ENCODE measurements at places on chromosomes 3 and 15.

GRCh38 chr3:153269730-153270129, 107.7 kb downstream of the RAP2B start:
- DNase-seq: no peak

DNA sequence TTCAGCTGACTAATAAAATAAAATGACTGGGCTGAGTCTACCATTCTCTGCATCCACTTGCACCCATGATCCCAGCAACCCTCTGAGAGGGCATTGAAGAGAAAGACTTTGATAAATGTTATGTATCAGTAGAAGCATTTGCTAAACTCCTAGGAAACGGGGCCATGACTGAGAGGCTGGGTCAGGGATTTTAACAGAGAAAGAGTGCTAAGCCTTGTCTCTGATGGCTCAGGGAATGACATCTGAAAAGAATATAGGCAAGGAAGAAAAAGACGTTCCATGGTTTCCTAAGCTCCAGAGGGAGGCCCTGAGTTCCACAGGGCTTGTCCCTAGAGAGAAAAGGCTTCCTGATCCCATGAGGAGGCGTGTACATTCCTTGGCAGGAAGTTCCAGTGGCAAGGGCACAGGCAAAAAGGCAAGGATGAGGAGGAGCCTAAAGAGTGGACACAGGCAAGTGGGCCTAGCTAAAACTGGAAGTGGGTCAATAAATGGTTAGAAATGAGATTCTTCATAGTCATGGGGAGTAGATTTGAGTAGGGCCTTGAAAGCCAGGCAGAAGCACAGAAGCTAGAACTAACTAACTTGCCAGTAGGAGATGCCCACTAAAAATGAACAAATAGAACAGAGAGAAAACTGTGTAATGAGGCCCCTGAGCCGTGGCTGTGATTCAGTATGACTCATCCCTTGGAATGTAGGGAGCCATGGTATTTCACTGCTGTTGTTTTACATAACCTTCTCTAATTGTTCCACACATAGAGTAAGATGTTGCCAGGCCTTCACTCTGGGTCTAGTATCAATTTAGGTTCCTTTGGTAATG, 44.9 kb upstream of the MANF start:
- DNase-seq: no peak

GRCh38 chr3:140510303-140510861, 167.5 kb upstream of the TRIM42 start:
- no peak for DNase-seq

DNA sequence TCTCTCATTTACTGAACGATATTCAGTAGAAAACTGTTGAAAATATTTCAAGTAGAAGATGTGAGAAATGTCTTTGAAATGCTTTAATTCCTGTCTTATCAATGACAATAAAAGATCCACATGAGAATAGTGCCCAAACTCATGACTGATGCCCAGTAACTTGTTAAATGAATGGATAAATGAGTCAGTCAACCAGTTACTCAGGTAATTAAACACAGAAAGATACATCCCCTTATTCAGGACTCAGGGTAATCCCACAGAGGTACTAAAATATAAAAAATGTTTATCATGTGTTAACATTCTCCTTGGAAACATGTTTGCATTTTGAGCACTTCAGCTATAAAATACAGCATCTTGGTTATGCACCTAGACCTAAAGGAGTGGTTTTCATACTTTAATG, 169.5 kb downstream of the MBNL1 start:
- no peak for DNase-seq

DNA sequence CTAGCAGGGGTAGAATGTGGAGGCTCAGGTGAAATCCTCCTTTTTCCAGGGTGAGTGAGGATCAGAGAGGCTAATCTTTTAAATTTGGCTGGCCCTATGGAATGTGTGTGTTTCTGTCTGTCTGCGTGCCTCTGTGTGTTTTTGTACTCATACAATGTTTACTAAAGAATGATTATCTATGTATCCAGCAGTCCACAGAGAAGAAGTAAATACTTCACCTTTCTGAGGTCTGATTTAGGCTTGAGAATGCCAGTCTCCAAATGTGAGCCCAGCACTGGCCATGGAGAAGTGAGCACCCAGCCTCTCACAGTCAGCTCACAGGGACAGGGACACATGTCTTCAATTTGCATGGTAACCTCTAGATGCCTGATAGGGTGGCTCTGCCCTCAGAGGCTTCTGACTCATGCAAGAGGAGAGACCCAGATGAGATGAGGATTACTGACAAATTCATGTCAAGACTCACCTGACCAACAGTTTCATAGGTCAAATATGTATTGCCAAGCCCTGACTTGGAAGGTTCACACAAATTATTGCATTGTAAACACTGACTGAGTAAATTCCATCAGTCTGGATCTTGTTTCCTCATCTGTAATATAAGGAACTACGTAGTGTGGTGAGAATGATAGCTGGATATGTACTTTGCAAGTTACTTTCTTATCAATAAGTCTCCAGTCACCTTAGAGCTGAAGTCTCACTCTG, 31.0 kb downstream of the ENTPD3 start:
- no peak for DNase-seq

DNA sequence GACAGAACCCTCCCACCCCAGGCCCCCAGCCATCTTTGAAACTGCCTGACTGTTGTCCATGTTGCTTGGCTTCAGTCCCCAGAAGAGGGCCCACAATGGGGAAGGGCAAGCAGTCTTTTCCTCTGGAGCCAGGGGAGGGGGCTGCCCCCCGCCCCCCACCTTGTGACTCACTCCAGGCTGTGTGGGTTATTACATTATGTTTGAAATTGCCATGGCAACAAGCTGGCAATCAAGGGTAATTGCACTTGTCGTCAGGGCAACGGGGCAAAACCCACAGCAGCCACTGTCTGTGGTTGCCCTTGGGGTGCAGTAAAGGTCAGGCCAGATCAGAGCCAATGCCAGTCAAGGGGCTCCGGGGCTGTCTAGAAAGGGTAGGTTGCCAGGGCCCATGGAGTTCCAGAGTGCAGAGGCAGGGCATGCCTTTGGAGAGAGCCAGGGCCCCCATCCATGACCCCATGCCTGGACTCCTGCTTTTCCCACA, 3.1 kb upstream of the CAMKV start:
- DNase-seq: no peak

- DNase-seq: no peak
Observed at GRCh38 chr15:98420837-98421236, 227.5 kb upstream of the IGF1R start.

GRCh38 chr15:65916664-65917406, 47.5 kb downstream of the RAB11A start:
- peak; percentile 57 for DNase-seq

GRCh38 chr3:25604107-25604805, 60.5 kb downstream of the TOP2B start:
- DNase-seq: no peak

- DNase-seq: no peak
Observed at GRCh38 chr3:52364322-52365035, 48.4 kb downstream of the DNAH1 start.

DNA sequence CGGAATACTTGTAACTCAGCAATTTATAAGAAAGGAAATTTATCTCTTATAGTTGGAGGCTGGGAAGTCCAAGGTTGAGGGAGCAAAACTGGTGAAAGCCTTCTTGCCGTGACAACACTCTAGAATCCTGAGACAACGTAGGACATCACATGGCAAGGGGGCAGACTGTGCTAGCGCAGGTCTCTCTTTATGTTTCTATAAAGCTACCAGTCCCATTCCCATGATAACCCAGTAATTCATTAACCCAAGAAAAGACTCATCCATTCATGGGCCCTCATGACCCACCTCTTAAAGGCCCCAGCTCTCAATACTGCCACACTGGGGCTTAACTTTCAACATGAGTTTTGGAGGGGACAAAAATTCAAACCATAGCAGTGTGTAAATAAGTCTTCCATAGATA, 260.2 kb downstream of the ZBTB20 start:
- no peak for DNase-seq

DNA sequence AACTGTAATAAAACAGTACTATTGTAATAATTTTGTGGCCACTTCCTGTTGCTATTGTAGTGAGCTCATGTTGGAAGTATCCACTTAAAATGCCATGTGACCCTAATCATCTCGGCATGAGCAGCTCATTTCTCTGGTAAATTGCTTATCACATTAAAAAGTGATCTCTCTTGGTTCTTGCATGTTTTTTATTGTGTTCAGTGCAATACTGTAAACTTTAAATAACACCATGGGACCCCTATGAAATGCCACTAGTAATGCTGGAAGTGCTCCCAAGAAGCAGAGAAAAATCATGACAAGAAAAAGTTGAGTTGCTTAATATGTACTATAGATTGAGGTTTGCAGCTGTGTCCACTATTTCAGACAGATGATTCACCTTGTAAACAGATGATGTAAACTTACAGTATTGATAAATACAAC, 45.6 kb downstream of the NMD3 start:
- no peak for DNase-seq

DNA sequence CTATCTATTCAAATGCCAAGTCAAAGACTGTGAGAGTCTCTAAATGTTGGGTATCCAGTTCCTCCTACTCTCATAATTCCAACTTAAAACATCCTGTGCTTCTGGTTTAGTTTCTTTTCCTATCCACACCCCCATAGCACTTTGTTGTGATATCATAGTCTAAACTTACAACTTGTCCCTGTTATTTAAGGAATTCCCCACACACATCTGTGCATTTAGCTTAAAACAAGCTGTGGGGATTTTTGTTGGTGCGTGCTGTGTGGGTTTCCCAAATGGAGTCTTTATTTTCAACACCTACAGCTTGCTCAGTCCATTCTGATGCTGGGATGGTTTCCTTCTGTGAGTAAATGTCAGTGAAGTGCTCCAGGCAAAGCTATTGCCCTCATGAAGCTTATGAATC, 167.3 kb downstream of the GMNC start:
- no peak for DNase-seq

DNA sequence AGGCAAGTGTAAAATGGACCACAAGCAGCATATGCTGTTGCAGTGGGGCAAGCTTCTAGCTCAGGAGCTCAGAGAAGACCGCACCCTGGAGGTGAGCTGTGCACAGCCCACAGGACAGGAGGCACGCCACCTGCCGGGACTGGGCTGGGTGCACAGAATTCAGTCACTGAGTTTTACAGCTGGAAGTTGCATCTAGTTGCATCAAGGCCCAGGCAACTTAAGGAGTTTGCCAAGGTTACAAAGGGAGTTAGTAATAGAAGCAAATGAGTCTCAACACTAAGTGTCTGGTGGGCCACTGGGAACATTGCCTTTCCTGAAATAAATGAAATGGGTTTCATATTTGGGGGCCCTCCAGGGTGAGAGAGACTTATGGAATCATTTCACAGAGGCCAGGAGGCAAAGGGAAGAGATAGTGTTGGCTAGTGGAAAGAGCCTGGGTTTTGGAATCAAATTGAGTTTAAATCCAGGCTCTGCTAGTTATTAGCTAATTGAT, 36.0 kb upstream of the TIMP4 start:
- DNase-seq: peak; percentile 27
